ENCODE measurements at places on chromosomes 2 and 18. TPM values are rescaled to one million over a fixed set of nuclear protein-coding genes. Genes with fewer than 3 reads are reported as not detected.

DNA sequence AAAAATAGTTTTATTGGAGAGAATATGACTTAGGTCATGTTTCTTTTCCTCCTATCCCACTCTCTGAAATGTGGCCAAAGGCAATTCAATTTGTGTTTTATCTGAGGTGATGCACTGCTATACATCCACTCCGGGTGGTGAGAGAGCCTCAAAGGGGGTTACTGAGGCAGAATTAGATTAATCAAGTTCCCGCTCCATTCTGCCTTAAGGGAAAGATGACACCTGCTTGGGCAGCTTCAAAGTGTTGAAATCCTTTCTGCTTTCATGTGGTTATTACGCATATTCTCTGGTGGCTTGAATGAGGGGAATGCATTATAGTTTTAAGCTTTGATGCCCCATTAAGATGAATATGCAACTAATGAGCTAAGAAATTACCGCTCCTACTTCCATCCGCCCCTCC lies 213.0 kb upstream of the TMEFF2 start:
- ATAC-seq: no peak

Gene DSC1
- total RNA-seq: 1.4 TPM

DNA sequence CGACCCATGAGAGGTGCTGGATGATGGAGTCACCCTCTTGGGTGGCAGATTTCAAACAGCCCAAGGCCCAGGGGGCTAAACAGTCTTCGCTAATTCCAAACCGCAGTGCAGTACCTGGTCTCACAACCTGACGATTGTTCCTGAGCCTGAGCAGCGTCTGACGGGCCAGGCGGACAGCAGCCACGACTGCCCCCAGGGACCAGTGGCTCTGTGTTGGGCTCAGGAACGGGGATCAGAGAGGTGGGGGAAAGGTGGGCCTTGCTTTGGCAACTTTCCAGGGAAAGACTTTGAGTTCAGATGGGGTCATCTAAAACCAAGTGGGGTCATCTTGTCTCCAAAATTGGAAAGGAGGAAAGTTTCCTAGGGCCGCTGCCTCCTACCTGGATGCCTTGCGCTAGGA lies 492 bp downstream of the COLEC11 start:
- ATAC-seq: no peak

DNA sequence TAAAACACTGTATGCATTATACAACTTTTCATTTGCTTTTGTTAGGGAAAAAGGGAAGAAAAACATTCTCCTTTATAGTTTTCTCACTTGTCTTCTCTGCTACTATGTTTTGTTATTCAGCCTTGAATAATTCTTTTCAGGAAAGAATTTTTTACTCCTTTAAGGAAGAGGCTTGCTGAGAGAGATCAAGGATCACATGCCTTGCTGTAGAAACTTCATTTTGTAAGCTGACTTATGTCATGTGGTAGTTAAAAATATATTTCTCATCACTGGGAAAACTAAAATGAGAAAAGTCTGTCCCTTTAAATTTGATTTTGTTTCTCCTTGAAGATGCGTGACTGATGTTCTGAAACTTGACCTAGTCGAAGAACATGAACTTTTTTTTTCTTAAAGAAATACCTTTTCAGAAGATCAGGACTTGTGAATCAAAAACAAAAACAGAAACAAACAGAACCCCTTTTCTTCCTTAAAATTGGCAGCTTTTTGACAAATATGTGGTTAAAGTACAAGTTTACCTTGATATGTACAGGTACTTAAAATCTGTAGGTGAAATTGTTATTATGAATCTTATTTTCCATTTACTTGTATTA lies 145.1 kb downstream of the COMMD1 start:
- ATAC-seq: no peak

- no peak for ATAC-seq
These were observed 62.4 kb downstream of the L3MBTL4 start for GRCh38 chr18:6352275-6352674.

Data from motor neuron (in vitro differentiated cells).